GM19239 (cell line): ENCODE measurements at places on chromosomes 5 and 9.

- DNase-seq: no peak
Observed at GRCh38 chr5:59332236-59332973, 561.1 kb downstream of the PDE4D start.

GRCh38 chr5:35859101-35859661 lies 2.5 kb downstream of the IL7R start:
- DNase-seq: no peak

- no peak for DNase-seq
Observed at GRCh38 chr9:127968700-127969383, 11.9 kb downstream of the EEIG1 start.

GRCh38 chr5:32690666-32691065 lies 20.5 kb upstream of the NPR3 start:
- DNase-seq: no peak

GRCh38 chr9:18601026-18601425 lies 127.1 kb downstream of the ADAMTSL1 start:
- no peak for DNase-seq

- no peak for DNase-seq
Observed at GRCh38 chr5:83973925-83974815, 253.5 kb upstream of the HAPLN1 start.

- no peak for DNase-seq
Observed at GRCh38 chr5:34516686-34517085, 139.4 kb upstream of the RAI14 start.

DNA sequence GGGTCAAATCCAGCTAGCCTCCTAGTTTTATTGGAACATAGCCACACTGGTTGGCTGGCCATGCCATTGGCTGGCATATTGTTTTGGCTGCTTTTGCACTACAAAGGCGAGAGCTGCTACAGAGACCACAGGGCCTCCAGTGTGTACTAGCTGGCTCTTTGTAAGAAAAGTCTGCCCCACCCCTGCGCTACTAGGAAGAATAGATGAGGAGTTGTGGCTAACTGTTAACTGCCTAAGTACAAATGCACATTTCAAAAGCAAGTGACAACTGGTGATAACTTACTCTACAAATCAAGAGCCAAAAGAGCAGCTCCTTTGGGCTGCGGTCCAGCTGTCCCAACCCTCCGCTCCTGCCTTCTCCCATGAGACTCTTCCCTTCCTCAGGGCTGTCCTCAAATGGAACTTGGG lies 63.9 kb downstream of the SERINC5 start:
- no peak for DNase-seq

- DNase-seq: no peak
Observed at GRCh38 chr5:171951218-171951617, 55.2 kb downstream of the FBXW11 start.
